CD8-positive, alpha-beta memory T cell (primary cell): ENCODE measurements at places on chromosomes 12 and 14.

DNA sequence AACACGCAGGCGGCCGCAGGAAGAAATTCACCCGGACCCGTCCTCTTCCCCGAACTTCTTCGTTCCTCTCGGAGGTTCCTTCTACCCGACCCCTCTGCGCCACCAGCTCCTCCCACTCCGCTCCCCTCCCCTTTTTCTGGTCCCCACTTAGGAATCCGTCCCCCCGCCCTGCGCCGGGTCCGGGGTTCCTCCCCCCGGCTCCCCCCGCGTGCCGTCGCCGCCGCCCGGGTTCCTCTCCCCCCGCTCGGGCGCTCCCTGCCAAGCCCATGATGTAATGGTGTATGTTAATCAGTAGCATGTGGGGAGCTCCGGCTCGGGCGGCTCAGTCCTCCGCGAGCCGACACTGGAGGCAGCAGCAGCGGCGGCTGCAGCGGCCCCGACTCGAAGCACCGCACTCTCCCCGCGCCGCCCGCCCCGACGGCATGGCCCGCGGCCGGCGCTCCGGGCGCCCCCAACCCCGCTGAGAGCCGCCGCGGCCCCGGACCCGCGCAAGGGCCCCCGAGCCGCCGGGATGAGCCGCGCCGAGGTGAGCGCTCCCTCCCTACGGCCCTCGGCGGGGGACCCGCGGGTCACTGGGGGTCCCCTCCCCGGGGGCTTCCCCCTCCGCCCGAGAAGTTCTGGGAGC is 1.0 kb upstream of the SAMD4A start:
- peak; percentile 68 for DNase-seq

DNA sequence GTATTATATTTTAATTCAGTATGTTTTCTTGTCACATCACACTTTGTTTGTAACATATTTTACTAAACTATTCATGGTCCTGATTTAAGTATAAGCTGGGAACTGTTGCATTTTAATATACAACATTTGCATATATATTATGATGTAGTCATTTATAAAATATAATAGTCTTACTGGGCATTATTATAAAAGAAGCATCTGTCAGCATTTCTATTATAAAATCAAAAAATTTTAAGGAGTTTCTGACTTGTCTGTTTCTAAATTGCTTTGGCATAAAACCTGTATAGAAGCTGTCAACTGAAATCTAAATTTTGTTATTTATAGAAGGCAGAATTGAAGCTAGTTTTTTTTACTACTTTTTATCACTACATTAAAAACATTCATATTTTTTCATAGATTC is 166.6 kb downstream of the NUBPL start:
- no peak for DNase-seq

DNA sequence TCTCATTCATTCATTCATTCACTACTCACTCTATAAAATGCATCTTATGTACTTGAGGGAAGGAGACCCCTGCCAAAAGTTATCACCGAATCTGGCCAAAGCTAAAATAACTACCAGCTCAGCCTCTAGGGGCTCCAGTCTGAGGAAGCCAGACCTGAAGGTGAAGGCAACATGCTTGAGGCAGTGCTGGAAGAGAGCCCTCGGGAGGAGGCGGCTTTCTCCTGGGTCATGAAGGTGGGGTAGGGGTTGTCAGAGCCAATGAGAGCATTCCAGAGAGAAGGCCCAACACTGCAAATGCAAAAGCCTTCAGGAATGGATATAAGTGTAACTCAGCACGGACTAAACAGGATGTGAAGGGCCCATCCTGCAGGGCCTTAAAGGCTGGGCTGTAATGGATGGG is 62.4 kb downstream of the GSC start:
- DNase-seq, result no peak

GRCh38 chr12:18798535-18799361 is 60.8 kb downstream of the CAPZA3 start:
- DNase-seq, result no peak
